Large intestine (tissue), 12 donors: ENCODE measurements at places on chromosomes 2 and 18. TPM values are rescaled to one million over a fixed set of nuclear protein-coding genes. Genes with fewer than 3 reads are reported as not detected.

STAMBP gene
- 44.6 TPM for polyA plus RNA-seq

- no peak for DNase-seq
Measured at GRCh38 chr18:58285449-58286130, 241.6 kb downstream of the NEDD4L start.

DNA sequence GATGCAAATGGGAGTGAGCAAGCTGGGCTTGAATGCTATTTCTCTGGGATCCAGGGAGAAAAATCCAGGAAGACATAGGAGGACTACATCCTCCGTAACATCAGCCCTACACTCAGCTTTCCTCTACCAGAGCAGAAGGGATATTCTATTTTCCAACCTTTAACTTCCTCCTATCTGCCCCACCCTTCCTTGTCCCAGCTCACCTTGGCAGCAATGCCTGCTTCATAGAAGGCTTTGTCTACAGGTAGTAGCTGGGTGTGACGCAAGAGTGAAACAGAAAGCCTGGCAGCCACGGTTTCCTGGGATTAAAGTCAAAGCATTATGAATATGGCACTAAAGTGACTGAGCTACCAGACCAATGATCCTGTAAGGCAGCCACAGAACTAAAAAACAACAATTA, 3.9 kb downstream of the KRTCAP3 start:
- DNase-seq: peak; percentile 96

- no peak for DNase-seq
Measured at GRCh38 chr18:14969500-14969899, 221.5 kb downstream of the ANKRD30B start.

- DNase-seq: no peak
Measured at GRCh38 chr2:224417947-224418346, 16.0 kb upstream of the FAM124B start.

GRCh38 chr2:128309280-128310093, 9.2 kb downstream of the HS6ST1 start:
- DNase-seq: peak; percentile 66

- no peak for DNase-seq
Measured at GRCh38 chr2:207167099-207167923, 1.6 kb upstream of the KLF7 start.
